ENCODE measurements at places on chromosomes 16 and 17. TPM values are rescaled to one million over a fixed set of nuclear protein-coding genes. Genes with fewer than 3 reads are reported as not detected.

Gene TBC1D3B
- 2.3 TPM for polyA plus RNA-seq

Gene CD300LB
- polyA plus RNA-seq, result not detected

Gene MYH2
- polyA plus RNA-seq, result 0.34 TPM

DNA sequence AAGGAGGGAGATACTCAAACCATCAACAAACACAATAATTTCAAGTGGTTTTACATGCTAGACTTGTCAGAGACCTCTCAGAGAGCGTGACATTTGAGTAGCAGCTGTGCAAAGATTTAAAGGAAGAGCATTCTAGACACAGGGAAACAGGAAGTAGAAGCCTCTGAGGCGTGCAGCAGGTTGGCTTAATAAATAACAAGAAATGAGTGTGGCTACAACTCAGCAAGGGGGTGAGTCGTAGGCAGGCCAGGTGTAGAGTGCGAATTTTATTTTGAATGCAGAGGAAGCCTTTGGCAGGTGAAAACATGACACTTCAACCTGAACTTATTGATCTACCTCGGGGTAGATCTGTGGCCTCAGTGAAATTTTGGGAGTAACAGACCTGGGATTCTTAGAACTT lies 73.2 kb upstream of the MRTFB start:
- DNase-seq, result no peak

Gene ZG16
- not detected for polyA plus RNA-seq

DNA sequence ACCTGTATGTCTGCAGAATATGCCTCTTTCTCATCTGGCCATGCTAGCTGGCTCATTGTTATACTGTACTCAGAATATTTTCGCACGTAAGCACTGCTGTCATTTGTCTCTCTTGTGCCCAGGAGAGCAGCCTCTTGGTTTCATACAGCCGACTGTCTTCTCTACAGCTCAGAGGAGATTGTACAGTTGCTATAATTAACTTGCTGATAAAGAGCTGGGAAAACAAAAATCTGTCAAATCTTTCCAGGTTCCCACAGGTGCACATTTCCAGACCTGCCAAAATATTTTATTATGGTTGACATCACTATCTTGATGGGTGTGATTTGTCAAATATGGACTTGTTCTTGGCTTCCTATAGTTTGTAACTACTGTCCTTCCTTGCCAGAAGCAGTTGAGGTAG lies 122.7 kb downstream of the FTO start:
- DNase-seq, result no peak
